ENCODE measurements at places on chromosomes 1 and 21.

GRCh38 chr1:36849956-36850355 lies 184.4 kb downstream of the GRIK3 start:
- DNase-seq = no peak

DNA sequence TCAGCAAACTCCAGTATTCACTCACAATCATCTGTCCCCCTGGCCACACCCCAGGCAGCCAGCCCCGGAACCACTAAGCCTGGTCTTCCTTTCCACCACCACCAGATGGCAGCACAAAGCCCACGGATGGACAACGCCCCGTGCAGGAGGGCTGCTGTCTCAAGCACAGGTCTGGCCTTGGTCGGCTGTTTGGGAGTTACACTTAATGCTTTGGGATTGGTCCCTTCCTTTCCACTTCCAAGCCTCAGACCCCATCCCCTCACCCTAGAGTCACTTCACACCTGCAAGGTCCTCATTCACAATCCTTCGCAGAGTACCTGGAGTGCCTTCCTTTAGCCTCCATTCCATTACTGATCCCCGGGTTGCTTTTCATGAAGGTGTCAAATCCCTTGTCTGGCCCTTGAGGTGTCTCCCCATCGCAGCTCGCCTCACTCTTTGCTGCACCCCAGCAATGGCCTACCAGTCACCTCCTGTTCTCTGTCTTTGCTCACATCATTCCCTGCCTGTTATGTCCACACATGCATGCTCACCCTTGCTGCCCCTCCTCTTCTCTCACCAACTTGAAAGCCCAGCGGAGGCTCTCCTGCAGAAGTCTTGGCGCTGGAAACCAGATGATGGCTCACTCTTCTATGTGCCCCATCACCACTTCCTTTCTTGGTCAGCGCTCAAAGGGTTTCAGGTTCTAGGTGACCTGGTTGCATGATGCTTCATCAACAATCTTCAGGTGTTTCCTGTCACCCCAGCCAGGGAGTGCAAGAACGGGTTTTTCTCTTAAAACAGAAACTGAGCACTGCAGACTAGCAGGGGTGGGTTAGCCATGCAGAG lies 24.9 kb upstream of the KCNA2 start:
- DNase-seq = peak; percentile 89

DNA sequence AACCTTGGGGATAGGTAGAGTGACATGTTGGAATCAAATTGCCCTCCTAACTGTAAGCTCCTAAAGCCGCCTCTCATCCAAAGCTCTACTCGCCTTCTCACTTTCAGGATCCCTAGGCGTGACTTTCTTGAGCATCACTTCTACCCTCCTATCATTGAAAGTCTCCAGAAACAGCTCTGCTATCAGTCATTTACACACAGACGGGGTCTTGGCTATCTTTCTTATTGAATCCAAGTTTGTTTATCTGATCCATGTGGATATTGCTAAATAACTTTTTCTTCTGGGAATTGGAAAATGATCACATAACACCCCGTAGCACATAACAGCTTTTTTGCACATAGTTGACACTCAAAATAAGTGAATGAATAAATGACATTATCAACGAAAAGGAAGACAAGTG lies 216.4 kb upstream of the KIAA0040 start:
- DNase-seq = no peak

- DNase-seq = no peak
These were observed 212.4 kb upstream of the USP24 start for GRCh38 chr1:55427606-55428005.

- no peak for DNase-seq
These were observed 30.2 kb downstream of the AK4 start for GRCh38 chr1:65178235-65178634.

DNA sequence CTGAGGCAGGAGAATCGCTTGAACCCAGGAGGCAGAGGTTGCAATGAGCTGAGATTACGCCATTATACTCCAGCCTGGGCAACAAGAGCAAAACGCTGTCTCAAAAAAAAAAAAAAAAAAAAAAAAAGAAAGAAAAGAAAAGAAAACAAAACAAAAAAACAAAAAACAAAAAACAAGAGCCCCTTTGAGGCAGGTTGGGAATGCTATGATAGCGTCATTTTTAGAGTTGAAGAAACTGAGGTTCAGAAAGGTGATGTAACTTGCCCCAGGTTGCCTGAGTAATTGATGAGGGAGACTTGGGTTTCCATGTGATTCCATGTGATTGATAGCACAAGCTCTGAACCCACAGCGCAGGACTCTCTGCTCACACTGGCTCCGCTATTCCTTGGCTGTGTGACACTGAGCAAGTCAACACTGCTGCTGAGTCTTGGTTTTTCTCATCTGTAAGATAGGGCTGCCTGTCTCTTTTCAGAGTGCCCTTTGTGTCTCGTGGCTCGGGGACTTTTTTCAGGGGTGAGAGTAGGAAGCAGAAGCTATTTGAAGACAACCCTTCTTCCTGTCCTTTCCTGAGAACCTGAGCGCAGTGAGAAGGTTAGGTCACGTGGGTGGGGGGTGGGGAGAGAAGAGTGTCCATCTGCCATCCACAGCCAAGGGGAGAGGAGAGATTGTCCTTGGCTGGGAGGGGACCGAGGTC lies 2.5 kb downstream of the CNR2 start:
- DNase-seq = peak; percentile 52

- DNase-seq = no peak
These were observed 55.2 kb downstream of the IRF2BP2 start for GRCh38 chr1:234554698-234555311.

- no peak for DNase-seq
These were observed 423.9 kb downstream of the PTBP2 start for GRCh38 chr1:97145321-97145956.

- DNase-seq = no peak
These were observed 11.6 kb upstream of the DDI2 start for GRCh38 chr1:15605398-15606383.

DNA sequence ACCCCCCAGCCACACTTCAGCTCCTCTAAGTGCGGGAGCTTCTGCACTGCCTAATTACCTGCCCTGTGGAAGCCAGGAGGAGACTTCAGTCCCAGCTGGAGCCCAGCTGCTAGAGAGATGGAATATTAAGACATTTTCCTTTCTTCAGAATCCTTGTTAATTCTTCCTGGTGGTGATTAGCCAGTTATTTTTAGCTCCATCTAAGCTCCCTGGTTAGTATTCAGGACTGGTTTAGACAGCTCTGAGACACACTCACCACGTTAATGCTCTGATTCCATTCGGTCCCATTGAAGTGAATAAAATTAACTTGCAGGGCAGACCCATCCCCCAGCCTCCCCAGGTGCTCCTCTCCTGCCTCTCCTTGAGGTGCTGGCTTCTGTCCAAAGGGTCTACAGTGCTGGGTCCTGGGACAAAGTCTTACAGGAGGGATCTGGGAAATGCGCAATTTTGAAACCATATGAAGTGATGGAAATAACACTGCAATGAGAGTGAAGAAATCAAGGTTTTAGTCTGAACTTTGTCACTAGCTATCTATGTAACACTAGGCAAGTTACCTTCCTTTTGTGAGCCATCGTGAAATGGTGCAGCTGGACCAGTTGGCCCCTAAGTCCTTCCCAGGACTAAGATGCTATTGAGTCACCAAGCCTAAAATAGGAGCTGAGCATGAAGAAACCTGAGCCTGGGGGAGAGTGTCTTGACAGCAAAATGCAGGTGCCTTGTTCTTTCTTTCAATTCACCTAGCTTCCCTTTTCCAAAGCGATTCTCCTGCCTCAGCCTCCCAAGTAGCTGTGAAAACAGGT lies 117.4 kb upstream of the ATP1A1 start:
- DNase-seq = no peak

DNA sequence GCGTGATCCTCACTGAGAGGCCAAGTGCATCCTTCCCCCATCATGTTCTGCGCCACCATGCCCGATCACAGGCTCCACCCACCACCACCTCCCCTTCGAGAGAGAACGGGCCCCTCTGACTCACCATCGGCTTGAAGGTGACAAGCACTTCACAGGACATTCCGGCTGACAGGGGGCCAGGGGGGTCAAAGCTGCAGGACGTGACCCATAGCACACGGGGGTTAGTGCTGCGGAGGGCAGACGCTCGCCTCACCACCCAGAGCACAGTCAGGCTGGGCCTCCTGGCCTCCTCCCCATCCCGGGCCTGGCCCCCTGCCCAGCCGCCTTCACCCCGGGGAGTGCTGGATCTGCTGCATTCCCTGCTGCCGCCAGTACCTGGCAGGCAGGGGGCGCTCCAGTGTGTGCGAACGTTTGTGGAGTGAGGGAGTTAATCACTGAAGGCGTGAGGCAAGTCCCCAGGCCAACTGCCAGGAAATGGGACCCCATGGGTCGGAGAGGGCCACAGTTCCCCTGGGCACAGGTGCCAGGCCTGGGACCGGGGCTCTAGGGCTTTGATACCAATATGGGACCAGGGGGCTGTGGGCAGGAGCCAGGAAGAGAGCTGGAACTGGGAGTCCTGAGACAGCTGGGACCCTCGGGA lies 40.9 kb upstream of the TMEM52 start:
- DNase-seq = peak; percentile 88

- no peak for DNase-seq
These were observed 501 bp upstream of the MRAP start for GRCh38 chr21:32298148-32298559.

DNA sequence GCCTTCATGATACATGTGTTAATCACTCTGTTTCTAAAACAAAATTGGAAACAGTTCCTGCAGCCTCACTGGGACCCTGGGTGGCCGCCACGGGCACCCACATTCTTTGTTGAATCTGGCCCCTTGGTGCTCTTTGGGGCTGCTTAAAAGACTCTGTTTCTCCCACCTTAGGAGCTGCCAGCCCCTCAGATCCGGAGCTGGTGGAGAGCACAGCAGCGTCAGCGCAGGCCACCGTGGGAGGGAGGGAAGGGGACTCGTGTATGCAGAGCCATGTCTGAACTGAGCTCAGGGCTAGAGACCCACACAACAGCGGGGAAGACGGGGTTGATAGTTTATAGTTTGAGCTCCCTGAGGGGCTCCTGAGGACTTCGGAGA lies 121.2 kb downstream of the CNIH3 start:
- no peak for DNase-seq

DNA sequence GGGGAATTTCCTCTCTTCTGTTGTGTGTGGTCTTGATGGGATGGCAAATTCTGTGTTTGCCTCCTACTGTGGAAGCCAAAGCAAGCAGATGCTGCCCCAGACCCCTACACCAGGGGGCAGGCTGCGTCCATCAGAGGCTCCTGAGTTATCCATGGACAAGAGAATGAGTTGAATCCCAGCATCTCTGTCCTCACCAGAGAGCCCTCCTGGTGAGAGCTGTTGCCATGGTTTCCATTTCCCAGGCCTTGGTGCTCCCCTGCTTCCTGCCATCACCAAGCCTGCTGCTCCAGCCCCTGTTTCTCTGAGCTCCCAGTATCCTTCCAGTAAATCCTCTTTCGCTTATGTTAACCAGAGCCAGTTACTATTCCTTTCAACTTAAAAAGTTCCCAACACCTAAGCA lies 20.4 kb upstream of the GNG12 start:
- DNase-seq = peak; percentile 26

All from NAMALWA (cell line).